ENCODE measurements at places on chromosomes 2 and 18.

- DNase-seq = no peak
These were observed 7.5 kb downstream of the RAB3GAP1 start for GRCh38 chr2:135059577-135059976.

GRCh38 chr2:50135821-50136220 lies 896.1 kb downstream of the NRXN1 start:
- no peak for DNase-seq

DNA sequence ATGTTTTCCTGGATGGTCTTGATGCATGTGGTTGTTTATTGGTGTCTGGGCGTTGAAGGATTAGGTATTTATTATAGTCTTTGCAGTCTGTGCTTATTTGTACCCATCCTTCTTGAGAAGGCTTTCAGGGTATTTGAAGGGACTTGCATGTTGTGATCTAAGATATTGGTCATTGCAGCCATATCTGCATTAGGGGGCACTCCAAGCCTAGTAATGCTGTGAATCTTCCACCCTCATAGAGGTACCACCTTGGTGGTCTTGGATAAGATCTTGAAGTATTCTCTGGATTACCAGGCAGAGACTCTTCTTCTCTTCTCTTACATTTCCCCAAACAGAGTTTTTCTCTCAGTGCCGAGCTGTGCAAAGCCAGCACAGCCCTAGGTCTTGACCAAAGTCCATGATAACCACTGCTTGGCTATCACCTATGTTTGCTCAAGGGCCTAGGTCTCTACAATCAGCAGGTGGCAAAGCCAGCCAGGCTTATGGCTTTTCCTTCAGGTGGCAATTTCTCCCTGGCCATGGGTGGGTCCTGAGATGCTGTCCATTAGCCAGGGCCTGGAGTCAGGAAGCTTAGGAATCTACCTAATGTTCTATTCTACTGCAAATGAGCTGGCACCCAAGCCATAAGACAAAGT lies 15.4 kb upstream of the PPP1R1C start:
- peak; percentile 4 for DNase-seq

DNA sequence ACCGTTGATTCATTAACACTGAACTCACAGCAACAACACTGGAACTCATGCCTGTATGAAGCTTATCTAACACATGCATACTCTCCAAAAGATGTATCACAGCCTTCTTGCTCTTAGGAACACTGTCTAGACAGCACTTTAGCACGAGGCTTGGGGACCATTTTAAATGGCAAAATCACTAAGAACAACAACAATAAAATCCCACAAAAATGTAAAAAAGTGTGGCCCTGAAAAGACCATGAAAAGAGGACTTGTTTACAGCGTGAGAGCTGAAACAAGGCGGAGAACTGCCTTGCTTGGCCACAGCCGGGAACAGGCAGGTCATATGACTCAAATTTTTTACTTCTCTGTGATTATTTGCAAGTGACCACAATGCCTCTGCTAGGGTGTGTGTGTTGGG lies 48.1 kb downstream of the CHN1 start:
- peak; percentile 48 for DNase-seq

DNA sequence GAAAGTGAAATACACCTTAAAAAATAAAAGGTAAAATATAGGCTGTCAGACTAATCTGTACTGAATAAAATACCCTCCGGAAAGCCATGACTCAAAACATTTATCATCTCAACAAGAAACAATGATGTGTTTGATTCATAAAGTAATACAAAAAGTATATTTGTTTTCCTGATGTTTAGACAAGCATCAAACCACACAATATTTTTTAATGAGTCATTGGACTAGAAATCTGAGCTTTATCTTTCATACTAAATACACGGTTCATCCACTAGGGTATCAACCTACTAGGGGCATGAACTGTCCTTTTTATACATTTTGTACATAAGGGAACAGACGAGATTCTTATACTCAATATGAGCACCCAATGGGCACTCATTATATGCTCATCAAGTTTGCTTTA lies 31.3 kb downstream of the CD226 start:
- no peak for DNase-seq

GRCh38 chr18:13214609-13215008 lies 4.0 kb upstream of the LDLRAD4 start:
- no peak for DNase-seq

Data from OCI-M1 (cell line).